ENCODE measurements at places on chromosomes 7 and 10.

GRCh38 chr10:20858292-20859124 is 38.6 kb downstream of the NEBL start:
- no peak for DNase-seq

DNA sequence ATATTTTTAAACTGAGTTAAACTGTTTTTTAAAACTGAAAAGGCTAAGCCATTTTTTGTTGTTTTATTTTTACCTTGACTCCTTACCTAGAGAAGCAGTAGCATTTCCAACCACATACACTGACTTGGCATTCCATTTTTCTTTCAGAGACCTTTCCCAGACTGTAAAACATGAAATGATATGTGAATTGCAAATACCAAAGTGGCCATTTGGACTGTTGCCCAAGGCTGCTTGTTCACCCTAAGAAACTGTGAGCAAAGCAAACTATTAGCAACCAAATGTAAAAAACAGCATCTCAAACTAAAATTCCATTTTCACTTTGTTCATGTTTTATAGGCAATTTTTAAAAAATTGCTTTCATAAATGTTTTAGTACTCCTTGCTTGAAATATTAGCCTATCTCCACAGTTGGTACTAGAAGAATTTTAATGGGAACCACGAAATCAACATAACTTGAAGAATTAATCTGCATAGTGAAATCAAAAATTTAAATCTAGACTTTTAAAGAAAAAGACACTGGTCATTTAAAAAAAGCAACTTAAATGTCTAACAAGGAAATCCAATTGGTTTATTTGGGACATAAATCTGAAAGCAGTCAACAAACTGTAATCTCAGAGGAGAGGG is 10.8 kb downstream of the UROS start:
- DNase-seq = no peak

DNA sequence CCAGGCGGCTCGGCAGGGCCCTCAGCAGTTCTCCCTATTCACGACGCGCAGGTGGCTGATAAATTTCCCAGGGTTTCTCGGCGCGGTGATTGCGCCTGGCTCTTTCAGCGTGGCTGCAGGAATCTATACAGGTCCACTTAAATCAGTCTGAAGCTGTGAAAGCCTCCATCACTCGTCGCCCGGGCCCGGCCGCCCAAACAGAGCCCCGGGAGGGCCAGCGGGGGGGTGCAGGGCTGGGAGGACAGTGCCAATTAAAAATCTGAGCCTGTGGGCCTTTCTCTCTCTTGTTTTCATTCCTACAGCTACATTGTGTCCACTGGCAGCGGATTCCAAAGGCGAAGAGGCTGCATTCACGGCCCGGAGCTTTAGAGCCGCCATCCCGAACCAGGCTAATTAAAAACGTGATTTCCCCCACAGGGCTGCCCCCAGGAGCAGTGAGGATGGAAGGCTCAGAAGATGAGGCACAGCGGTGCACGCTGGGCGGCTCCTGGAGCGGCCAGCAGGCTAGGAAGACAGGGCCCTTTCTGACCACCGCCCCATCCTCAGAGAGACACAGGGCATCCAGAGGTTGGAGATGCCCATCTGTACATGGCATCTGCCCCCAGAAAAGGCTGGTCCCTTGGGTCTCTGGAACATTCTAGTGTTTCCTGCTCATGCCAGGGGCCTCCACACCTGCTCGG is 100.7 kb downstream of the FAM53B start:
- DNase-seq = no peak

- no peak for DNase-seq
Observed at GRCh38 chr10:50464004-50464409, 159.7 kb downstream of the SGMS1 start.

GRCh38 chr7:150860291-150860977 is 8.1 kb downstream of the AOC1 start:
- DNase-seq = no peak

DNA sequence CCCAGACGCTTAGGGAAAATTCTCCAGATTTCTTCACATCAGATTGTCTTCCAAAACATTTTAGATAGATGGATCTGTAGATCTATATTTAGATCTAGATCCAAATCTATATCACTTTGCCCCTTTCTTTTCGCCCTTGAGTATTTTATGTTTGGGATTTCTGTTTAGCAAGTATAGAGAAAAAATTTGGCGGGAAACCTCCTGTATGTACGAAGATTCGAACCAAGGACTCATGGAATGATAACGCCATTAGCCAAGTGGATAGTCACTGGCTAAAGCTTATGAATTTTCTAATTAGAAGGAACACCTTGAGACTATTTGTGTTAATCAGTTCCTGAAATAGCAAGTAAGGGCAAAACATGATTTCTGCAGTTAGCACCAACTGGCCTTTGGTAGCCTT is 1.2 kb downstream of the THNSL1 start:
- no peak for DNase-seq

- no peak for DNase-seq
Observed at GRCh38 chr7:151674161-151674920, 154.6 kb upstream of the RHEB start.

- DNase-seq = no peak
Observed at GRCh38 chr10:71266147-71266917, 52.7 kb upstream of the SLC29A3 start.

Measured in cortex of kidney (tissue), 1 donor.